ENCODE measurements at places on chromosomes 4 and X.

DNA sequence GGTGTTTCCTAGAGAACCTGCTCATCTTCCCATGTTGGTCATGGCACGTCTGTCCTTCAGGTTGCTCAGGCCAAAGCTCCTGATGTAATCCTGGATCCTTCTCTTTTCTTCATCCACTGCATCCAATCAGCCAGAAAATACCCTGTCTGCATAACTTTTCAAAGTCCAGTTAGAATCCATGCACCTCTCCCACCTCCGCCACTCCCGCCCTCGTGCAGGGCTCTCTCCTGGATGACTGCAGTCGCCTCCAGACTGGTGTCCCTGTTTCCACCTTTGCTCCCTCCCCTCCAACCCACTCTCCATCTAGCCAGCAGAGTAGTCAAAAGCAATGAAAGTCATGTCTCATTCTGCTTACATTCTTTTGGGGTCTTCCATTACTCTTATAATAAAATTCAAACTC lies 16.0 kb downstream of the CNGA2 start:
- no peak for DNase-seq

DNA sequence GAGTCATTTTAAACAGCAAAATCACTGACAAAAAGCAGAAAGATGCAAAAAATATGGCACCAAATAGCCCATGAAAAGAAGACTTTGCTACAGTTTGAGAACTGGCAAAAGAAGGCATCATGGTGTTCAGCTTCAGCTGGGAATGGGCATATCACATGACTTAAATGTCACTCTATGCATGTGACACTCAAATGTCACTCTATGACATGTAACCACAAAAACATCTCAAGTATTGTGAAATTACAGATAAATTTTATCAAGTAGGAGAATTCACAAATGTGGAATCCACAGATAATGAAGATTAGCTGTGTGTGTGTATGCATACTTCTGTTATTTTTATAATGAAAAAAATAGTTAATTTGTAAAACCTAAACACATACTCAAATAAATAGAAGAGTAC lies 81.9 kb downstream of the ATP10D start:
- DNase-seq, result no peak

DNA sequence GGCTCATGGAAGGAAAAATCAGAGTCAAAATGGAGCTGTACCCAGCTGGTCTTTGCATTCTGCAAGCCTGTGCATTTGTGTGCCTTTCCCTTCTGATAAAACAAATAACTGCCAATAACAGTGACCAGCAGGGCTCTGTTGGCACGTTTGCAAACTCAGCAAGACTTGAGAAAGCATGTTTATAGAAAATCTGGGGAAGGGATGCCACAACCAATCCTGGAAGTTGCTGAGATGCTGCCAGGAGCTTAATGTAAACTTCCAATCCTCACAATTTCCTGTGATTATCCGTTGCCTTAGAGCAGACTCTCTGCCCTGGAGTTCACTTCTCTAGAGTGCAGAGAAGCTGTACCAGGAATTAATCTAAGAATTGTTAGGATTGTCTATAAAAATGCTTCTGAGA lies 6.9 kb upstream of the ANXA3 start:
- no peak for DNase-seq

- no peak for DNase-seq
Measured at GRCh38 chr4:183533698-183534097, 28.8 kb downstream of the ING2 start.

DNA sequence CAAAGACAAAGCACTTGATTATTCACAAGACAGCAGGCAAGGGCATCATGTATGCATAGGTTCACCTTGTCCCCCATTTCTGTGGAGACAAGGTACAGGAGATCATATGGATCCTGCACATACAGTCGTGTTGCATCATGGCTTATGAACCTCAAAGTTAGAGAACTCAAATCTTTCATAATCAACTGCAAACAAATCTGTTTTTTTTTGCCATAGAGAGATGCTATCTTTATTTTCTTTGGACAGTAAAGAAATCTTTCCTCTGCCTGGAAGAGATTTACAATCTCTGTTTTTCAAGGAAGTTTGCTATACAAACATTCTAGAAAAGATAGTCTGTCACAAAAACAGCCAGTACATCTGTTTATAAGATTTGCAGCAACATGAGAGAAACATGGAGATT lies 578.8 kb downstream of the ANKRD50 start:
- DNase-seq, result no peak

- no peak for DNase-seq
Measured at GRCh38 chr4:167779280-167779679, 313.1 kb upstream of the ANXA10 start.

DNA sequence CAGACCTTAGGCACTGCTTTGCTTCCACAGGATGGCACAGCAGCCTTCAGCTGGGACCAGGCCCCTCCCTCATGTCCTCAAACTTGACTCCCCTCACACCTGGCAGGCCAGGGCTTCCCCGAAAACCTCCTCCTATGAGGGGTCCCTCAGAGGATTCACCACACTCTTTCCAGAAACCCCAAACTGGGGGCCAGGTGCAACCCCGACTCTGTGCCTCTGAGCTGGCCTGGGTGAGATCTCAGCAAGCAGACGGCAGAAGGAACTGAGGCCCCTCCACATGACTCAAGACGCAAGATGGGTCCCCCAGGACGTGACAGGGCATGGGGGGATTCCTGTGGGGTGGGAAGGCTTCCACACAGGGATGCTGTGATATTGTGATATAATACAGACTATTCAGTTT lies 6.2 kb downstream of the HCFC1 start:
- no peak for DNase-seq

DNA sequence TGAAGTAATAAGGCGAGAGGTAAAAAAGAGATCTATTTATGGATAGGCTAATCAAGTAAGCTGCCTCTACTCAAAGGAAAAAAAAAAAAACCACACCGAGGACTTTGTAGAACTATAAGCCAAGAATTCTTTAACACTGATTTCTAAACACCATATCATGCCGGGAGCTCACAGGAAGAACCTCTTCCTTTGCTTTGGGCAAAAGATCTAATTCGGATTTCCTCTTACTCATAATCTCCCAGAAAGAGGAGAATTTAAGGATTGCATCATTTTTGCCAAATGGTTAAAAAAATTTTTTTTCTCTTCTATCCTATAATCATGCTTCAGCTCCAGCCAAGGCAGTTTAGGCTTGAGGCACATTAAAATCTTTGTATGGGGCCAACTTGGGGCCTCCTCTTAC lies 95.5 kb downstream of the ZNF827 start:
- no peak for DNase-seq

GRCh38 chr4:77124576-77124975 lies 32.4 kb upstream of the CCNG2 start:
- no peak for DNase-seq

GRCh38 chr4:138269175-138269574 lies 27.0 kb upstream of the SLC7A11 start:
- no peak for DNase-seq

DNA sequence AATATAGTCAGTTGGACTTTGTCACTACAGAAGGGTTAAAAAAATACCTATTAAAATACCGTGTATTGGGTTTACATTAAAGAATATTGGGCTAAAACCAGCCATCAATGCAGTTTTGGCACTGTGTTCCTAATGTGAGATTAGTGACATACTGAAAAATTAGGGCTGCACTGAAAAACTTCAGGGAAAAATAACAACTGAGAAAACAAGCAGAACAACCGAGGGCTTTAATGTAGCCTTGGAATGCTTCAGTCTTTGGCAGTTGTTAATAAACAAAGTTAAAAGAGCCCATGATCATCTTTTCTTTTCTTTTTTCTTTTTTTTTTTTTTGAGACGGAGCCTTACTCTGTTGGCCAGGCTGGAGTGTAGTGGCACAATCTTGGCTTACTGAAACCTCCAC lies 12.4 kb downstream of the STAG2 start:
- DNase-seq, result no peak

GRCh38 chr4:133597251-133597650 lies 448.2 kb downstream of the PCDH10 start:
- no peak for DNase-seq

DNA sequence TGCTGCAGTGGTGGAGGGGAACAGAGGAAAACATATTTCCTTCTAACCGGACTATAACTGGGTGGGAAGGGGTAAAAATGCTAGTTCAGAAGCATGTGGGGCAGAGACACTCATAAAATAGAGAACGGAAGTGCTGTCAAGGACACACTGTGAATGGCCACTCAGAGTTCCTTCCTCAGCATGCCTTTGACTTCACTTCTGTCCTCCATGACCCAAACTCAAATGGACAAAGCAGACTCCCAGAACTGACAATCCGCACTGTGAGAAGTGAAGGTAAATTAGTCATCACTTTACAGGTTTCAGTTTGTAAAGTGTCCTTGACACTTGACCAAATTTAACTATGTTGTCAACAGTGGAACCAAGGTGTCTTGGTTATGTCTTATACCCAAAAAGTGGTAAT lies 30.2 kb upstream of the ELF2 start:
- DNase-seq, result no peak
